8988T (cell line): ENCODE measurements at places on chromosomes 3 and 15.

DNA sequence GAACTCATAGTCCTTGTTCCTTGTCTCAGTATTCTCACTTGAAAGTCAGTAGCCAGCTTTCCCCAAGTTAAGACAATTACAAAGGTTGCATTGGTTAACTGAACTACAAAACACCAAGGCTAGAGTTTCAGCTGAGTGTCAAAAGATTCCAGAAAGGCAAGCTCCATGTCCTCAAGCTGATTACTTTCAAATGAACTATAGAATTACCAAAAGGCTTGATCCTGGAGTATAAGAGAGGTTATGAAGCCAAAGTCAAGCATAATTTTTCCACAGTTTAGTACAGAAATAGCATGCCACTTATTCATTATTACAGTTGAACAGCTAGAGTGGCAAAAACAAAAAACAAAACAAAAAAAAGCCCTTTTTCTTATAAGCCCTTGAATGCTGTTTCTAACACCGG, 51.9 kb downstream of the ZBTB20 start:
- no peak for DNase-seq

DNA sequence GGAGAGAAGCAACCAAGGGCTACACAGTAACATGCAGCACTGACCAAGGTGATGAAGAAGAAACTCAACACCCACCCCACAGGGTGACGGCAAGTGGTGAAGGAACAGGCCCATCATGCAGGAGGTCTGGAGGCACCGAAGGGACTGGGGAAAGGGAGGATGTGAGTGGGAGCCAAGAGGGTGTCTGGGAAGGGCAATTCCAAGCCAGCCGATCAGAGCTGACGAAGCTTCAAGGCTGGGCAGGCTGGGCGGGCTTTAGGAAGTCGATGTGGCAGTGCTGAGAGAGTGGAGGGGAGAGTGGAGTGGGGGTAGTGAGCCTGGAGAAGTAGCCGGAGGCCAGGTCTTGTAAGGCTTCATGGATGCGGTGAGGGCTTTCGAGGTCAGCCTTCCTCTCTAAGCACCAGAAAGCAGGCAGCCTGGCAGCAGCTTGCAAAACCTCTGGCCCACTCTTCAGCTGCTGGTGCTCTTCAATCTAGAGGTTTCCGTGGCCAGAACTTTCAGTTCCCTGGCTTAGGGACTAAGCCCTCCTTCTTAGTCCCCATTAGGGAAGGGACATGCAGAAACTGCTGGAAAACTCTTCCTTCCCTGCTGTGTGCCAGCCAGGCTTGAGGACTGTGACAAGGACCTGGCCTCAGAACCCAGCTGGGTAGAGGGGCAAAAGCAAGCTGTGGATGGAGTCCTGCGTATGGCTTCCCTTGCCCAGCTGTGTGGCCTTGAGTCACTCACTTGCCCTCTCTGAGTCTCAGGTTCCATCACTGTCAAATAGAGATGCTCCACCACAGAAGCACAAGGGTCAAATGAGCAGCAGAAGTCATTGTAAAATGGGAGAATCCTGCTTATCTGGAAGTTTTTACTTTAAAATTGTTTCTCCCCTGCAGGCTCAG, 72.1 kb downstream of the TLE3 start:
- DNase-seq: no peak

- no peak for DNase-seq
Observed at GRCh38 chr3:158094235-158095110, 11.7 kb downstream of the SHOX2 start.

DNA sequence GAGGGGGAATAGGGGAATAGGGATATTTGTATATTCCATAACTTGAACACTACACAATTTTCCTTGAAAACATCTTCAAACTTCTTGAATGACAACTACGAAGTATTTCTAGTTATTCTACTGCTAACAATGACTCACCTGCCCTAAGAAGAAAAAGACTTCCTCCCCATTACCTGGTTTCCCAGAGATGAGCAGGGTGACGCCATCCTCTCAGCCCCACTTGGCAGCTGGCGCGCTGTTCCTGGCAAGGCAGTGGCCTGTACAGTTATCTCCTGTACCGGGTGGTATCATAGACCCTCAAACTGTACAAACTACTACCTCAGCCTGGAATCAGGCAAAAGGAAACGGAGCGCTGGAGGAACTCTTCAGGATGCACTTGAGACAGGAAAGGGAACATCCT, 10.4 kb downstream of the WDR82 start:
- DNase-seq: no peak

- DNase-seq: no peak
Observed at GRCh38 chr3:1350885-1351284, 258.1 kb downstream of the CNTN6 start.
